ENCODE measurements at places on chromosomes 4 and X. TPM values are rescaled to one million over a fixed set of nuclear protein-coding genes. Genes with fewer than 3 reads are reported as not detected.
A peak's percentile ranks its signal among the peaks of the same experiment; 100 is the strongest.

DNA sequence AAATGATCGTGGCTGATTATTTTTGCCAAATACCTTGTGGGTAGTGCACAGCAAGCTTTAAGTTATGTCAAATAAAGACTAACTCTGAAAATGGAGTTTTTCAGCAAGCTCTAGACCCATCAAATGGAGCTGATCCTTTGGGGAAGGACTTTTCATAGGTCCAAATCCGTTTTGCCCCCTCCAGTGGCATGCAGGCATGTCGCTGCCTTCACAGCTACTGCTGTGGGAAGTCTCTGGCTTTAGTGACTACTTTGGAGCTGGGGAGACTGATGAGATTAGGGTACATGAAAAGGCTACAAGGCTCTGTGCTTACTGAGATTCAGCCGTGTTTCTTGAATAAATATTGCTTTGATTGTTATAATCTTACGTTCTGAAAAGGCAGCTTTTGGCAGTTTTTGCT, 106.6 kb upstream of the HS3ST1 start:
- no peak for DNase-seq

The MYOZ2 gene
- 0.69 TPM for total RNA-seq

The PNCK gene
- 0.19 TPM for total RNA-seq

DNA sequence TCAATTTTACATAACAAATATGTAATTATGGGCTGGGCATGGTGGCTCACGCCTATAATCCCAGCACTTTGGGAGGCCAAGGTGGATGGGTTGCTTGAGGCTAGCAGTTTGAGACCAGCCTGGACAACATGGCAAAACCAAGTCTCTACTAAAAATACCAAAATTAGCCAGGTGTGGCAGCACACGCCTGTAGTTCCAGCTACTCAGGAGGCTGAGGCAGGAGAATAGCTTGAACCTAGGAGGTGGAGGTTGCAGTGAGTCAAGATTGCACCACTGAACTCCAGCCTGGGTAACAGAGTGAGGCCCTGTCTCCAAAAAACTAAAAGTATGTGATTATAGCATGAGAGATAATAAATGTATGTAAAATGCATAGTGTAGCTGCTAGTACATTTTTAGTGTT, 229.0 kb downstream of the PPARGC1A start:
- no peak for DNase-seq

DNA sequence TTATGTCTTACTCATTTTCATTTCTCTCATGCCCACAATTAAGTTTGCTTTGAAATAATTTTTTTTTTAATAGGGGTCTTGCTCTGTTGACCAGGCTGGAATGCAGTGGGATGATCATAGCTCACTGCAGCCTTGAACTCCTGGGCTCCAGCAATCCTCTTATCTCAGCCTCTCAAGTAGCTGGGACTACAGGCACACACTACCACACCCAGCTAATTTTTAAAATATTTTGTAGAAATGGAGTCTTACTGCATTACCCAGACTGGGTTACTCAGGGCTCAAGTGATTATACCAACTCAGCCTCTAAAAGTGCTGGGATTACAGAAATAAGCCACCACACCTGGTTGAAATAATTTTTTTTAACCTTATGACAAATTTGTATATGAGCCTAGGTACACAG, 19.2 kb upstream of the MAB21L2 start:
- DNase-seq: no peak

DNA sequence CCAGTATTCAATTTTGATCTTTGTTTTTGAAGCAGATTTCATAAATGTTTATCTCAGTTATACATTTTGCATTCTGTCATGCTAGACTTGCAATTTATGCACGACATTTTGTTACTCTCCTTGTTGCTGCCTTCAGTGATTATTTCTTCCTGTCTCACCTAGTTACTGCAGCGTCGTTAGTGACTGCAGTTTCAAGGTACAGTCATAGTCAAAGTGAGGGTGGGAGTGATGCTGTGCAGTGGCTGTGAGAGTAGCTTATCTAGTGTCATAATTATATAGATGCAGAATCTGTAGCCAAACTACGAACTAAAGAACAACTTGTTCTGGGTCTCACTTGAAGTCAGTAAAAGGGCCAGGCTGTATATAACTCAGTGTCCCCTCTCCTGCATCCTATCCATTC, 69.8 kb downstream of the GPR101 start:
- DNase-seq: no peak

GRCh38 chr4:174521800-174522182, 497 bp downstream of the HPGD start:
- no peak for DNase-seq

DNA sequence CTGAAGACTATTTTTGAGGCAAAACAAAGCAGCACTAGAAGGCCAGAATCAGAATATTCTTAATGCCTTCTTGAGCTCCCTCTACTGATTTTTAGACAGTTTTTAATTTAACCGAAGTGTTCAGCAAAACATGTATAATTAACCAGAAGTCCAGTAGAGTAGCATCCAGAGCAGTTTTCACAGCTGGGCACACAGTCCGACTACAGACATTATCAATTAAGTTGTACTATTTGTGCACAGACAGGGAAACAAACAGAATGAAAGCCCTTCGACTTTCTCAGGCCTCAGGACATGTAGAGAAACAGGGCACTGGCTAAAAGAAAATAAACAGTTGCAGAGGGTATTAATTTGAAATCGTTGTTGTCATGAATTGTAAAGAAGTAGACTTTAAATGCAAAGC, 11.9 kb downstream of the FSTL5 start:
- DNase-seq: no peak

The S100P gene
- total RNA-seq: not detected

DNA sequence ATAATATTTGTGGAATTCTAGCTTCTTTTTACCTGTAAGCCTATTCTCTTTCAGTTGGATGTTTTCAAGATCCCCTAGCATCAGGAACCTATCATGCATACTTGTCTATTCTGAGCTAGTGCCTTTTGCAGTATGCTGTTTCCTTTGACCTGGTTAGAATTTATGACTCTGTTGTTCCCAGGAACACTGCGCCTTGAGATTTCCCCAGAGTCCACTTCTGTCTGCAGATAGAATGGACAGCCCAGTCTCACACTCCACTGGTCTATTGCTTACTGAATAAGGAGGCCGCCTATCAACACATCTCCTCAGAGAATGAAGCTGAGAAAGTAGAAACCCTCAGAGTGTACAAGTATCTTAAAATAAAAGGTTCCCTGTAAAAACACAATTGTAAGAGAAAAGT, 465.1 kb upstream of the GALNTL6 start:
- no peak for DNase-seq

The MEPE gene
- not detected for total RNA-seq

The MAP7D2 gene
- 0.23 TPM for total RNA-seq

GRCh38 chr4:52933738-52934137, 71.6 kb downstream of the RASL11B start:
- DNase-seq: no peak

The XAGE1A gene
- total RNA-seq: not detected

The CFI gene
- total RNA-seq: 0.83 TPM

The AIFM1 gene
- 23.0 TPM for total RNA-seq

The CCNG2 gene
- 42.3 TPM for total RNA-seq

The RASSF6 gene
- 0.51 TPM for total RNA-seq

DNA sequence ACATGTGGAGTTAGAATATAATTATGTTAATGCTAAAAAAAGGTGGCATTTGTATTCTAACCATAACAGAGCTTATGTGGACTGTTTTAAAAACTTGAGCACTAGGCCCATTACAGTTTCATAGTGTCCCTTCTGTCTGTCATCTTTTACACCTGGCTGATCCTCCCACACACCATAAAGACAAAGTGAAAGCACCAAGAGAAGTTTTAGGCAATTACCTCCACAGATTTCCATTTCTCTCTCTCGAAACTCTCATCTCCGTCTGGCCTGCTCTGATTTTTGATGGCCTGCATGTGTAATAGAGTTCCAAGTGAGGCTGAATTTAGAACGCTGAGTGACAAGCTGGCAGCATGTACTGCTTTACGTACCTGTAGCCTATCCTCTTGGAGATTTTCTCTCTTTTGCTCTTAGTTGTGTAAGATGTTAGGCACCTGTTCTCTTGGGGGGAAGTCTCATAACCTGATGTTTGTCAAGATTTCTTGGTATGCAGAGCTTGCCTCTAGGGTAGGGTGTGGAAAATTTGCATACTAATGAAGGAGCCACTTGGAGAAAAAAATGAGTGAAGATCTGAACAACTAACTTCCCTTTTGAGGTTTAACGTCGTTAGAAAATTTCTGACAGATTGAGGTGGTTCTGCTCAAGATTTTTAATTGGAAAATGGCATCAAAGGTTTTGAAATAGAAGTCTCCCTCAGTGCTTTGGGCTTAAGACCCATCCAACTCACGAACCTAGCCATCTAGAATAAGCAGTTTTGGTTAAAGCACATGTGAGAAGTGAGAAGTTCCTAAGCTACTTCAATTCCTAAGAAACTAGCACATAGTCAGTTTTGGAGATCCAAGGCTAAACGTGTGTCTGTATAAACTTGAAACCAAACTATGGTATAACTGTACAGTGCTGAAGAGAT, 57.6 kb upstream of the RAP1GDS1 start:
- no peak for DNase-seq

- DNase-seq: no peak
Measured at GRCh38 chr4:76074468-76074867, at the start of gene ART3. ART3 (plus strand) TSS chr4:76074709; CDS start chr4:76075890, 1,181 bp downstream.

GRCh38 chr4:125620066-125620860, 305.5 kb downstream of the FAT4 start:
- peak; percentile 50 for DNase-seq

DNA sequence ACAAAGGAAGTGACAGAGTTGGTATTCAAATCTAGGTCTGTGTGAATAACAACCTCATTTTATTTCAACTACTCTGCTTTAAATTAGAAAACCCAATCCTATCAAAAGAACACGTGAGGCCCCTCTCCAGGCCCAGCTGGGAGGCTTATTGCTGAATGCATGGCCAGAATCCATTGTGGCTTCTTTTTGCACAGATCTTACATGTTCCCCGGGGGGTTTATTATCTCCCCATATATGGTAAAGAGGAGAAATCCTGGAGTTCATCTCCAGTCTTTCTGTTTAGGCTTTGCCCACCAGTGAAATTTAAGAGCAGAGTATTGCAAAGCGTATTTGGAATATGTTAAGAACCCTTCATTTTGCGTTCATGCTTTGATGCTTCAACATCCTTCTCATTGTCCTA, 655.6 kb downstream of the IL1RAPL1 start:
- DNase-seq: no peak

DNA sequence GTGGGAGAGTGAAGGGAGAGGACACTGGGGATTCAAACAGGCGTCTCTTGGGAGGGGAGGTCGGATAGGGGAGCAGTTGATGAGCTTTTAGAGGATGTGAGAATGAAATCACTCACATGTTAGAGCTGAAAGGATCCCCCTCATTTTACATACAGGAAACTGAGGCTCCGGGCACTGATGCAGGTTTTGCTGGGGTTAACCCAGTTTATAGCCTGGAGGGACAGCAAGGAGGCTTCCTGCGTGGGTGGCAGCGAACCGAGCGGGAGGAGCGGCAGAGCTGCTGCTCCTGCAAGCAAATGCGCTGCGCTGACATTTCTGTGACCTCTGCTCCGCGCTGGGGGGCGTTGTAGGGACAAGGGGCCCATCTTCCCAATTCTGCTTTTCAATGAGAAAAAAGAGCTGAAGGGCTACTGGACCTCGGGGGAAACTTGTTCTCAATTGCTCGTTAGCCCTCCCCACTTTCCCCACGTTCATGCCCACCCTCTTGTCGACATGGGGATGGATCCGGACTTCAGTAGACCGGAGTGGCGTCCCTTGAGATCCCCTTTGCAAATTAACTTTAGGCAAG, 1.2 kb upstream of the NEUROG2 start:
- DNase-seq: no peak

DNA sequence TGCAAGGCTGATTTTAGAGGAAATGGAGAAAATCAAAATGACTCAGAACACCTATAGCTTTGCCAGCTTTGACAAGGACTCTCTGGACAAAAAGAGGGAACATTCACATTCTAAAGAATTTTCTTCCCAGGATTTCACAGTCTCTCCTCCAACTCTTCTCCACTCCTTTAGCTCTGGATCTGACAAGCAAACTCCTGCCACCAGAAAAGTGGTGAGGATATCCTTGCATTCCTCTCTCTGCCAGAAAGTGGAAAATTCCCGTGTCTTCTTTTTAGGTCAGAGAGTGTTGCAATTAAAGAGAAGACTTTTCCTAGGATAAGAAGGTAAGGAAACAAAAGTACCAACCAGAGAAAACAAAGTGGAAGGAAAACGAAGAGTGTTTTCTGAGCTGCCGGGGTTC, 16.1 kb upstream of the PDGFRA start:
- DNase-seq: no peak

GRCh38 chr4:7421356-7422150, 13.2 kb downstream of the PSAPL1 start:
- no peak for DNase-seq

The CTAG1B gene
- not detected for total RNA-seq

The OR13H1 gene
- total RNA-seq: not detected

The RBPJ gene
- total RNA-seq: 133 TPM

DNA sequence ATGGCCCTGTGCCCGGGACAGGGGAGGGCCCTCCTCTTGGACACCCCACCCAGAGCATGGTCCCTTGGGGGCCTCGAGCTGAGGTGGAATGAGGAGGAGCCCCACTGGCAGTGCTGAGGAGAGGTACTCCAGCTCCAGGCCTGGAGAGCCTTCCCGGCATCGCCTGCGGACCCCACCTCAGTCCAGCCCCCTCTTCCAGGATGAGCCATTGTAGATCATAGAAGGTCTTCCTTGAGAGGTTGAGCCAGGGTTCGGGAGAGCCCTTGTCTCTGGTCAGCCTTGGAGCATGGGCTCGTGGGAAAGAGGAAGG, 16.9 kb downstream of the SMIM10L2A start:
- no peak for DNase-seq

DNA sequence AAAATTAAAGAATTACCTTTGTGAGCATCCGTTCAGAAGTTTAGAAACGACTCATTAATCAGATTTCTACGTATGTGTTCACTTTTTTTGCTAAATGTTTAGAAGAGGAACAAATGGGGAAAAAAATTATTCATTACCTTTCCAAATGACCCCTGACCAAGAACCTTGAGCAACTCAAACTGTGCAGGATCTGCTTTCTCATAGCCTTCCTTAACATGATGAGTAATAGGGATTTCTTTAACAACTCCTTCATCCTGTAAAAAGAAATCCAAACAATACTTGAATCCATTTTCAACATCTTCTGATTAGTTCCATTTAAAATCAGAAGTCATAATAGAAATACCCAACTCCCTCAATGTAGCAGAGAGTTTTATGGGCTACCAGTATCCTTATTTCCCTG, 32.1 kb downstream of the RPS6KA6 start:
- DNase-seq: no peak

GRCh38 chr4:24583451-24584210, 723 bp downstream of the DHX15 start:
- peak; percentile 50 for DNase-seq

DNA sequence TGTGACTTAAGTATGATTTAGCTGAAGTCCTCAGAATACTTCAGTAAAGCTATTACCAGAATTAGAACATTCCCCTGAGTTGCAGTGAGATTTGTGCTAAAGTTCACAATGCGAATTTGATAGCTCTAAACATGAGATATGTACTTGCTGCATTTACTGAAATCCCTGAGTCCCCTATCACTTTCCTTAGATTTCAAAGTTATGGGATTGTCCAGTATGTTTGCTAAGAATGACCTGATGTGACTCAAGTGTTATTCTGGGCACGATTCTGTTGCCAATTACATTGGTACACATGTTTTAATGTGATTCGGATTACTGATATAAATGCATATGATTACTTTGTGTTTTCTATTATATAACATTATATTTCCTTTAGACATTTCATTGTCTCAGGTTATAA, 91.3 kb upstream of the AMOT start:
- DNase-seq: no peak

The LRBA gene
- 39.4 TPM for total RNA-seq

GRCh38 chr4:76690011-76690905, 207.7 kb downstream of the SOWAHB start:
- no peak for DNase-seq

All from LHCN-M2 (cell line).